ENCODE measurements at places on chromosomes 12 and 14.

DNA sequence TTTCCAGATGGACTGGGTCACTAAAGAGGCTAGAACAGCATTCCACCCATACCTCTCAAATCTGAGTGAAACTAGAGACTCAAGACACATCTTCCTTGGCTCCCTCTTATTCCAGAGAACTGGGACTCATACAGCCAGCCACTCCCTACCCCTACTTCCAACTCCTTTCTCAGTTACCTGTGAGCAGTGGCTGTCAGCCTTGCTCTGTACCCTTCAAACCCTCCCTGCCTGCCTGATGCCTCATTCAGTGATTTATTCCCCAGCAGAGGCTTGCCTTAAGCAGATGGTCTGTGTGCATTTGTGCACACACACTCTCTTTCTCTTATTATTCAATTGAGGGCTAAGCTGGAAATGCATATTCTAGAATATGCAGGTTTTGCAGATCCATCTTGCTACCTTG, 14.6 kb downstream of the GPR84 start:
- DNase-seq, result no peak

DNA sequence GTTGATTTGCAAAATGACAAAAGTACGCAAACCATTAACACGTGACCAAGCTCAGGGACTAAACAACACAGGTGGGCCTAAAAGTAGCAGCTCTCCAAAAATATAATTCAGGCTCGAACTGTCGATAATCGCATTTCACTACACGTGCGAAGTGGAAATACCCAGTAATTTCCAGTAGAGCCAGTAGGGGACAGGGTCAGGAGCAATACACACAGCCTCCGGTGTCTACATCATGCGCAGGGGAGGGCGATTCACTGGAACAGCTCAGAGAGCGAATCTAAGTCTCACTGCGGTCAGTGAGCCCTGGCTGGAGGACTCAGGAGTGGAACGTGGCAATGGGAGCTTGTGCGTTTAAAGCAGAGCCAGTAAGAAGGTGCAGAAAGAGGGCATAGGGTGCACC, 40.4 kb downstream of the SETD3 start:
- DNase-seq, result no peak

- DNase-seq, result no peak
Observed at GRCh38 chr14:96852823-96853422, 55.7 kb downstream of the VRK1 start.

GRCh38 chr14:96479435-96480146, 22.6 kb upstream of the PAPOLA start:
- no peak for DNase-seq

GRCh38 chr12:25970082-25970481, 11.6 kb downstream of the RASSF8 start:
- DNase-seq, result no peak

- no peak for DNase-seq
Observed at GRCh38 chr12:10031771-10032175, 1.3 kb downstream of the CLEC9A start.

GRCh38 chr14:20438664-20439063, 2.7 kb upstream of the KLHL33 start:
- DNase-seq, result no peak

DNA sequence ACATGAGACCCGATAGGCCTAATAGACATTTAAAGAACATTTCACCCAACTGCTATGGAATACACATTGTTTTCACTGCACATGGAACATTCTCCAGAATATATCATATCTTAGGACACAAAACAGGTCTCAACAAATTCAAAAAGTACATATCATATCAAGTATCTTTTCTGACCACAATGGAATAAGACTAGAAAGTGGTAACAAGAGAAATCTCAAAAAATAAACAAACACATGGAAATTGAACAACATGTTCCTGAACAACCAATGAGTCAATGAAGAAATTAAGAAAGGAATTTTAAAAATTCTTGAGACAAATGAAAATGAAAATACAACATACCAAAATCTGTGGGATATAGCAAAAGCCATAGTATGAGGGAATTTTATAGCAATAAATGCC, 208.1 kb downstream of the PTPRO start:
- DNase-seq, result no peak

DNA sequence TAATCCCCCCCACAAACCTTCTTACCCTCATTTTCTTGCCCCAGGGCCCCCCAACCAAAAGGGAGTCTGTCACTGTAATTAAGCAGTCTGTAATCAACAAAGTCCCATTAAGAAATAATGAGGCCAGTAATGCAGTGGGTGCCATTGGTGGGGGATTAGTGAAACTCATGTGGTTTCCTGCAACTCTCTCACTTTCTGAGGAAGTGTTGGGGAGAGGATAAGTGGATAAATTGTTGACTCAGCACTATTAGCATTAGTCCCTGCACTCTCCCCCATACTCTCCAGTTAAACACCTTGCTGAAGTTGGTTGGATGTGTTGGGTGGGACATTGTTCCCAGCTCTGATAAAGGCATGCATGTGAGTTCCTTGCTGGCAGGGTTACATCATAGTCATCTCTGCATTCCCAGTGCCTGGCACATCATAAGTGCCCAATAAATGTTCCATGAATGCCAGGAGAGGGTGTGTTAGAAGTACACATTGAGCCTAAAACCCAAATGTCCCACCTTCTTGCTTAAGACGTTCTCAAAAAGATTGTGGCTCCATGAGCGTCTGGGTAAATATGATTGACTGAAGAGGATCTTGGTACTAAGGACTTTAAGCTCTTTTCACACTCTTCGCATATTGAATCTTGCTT, 45.8 kb upstream of the HOXC13 start:
- no peak for DNase-seq

DNA sequence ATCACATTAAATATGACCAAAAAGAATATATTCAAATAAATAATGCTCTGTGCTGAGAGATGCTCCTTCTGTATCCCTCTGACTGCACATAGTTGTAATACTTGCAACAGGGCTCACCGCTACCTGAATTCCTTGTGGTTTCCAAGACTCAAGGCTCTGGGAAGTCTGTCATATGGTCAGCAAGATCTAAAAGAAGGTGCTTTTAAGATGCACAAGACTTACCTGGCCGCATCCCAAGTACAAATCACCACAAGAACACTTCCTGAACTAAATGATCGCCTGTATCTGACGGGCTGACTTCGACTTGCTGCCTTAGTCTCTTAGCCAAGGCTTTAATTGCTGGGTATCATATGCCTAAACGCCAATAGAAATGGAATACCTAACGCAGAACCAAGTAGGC, 67.2 kb downstream of the HECTD4 start:
- no peak for DNase-seq

DNA sequence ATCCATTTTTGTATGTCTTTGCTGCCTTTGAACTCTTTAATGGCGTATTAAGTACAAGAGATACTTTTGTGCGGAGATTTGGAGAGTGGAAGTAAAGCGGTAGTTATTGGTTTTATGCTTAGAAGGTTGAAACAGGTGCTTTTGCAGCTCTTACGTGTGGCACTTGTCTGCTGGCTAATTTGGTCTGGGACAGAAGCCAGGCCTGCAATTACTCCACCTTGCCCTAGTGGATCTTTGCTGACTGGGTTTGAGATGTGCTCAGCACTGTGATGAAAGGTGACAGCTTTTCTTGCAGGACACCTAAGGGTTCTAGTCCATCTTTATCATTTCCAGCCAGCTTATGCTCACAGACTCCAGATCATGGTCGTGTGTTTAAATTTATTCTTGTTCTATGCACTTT, 252.5 kb downstream of the RPL10L start:
- DNase-seq, result no peak

DNA sequence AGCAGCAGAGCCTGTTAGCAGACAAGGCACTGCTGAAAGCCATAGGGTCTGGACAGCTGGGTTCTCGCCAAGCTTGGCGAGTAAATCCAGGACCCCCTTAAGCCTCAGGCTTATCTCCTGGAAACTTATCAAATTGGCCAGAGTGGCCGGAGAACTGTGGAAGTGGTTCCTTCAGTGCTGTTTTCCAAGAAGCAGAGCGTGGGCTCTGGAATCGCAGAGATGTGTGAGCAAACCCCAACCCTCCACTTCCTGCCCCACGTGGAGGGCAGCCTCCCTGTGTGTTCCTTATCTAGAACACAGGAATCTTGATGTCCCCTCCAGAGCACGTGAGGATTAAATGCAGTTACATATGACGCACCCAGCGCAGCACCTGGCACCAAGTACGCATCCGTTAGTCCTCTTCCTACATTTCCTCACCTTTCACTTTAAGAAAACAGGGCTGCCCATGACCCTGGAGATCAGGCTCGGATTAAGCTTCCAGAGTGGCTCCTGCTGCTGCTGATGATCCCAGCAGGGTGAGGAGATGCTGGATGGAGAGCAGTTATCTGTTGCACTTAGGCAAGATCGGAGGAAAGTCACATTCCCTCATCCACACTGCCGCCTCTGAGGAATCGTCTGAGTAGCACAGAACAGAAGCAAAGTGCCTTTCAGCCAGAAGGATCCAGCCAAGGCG, 35.0 kb downstream of the MMAB start:
- no peak for DNase-seq

GRCh38 chr14:86823581-86823980, 1169.4 kb downstream of the GALC start:
- DNase-seq, result no peak

Data from amygdala (tissue), 56 donors.